ENCODE measurements at places on chromosomes 13 and 19.
A peak's percentile ranks its signal among the peaks of the same experiment; 100 is the strongest.

- DNase-seq = peak; percentile 57
Measured at GRCh38 chr13:99916366-99917103, 55.0 kb downstream of the ZIC5 start.

DNA sequence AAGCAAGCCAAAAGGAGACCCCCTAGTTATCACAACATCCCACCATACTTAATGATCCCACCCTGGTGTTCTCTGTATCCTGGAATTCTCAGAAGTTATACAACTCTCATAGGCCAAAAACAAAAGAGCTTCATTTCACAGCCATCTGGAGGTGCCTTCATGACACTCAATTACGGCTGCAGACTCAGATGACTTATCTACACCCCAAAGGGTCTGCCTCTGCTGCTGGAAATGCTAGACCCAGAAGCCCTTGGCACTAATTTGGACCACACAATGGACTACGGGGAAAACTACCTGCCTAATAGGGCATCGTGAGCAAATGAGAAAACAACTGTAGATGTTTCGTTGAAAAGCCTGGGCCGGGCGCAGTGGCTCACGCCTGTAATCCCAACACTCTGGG, 40.2 kb downstream of the BRD4 start:
- DNase-seq = no peak

- DNase-seq = no peak
Measured at GRCh38 chr13:34816245-34816884, 125.7 kb upstream of the NBEA start.

DNA sequence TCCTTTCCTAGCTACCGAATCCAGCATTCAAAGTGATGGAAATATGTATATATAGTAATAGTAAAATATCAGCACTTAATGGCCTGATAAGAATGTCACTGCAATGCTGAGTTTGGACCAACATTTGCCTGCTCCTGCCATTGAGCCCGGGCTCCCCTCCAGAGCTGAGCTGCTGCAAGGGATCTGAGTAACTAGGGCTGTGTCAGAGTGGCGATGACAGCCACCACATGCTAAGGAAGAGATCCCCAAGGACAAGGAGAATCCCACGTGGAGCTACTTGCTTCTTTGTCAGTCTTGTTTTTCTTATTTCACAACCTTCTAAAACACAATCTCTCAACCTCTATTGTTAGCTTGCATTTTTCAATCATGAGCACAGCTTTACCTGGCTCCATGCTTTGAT, 19.5 kb upstream of the ALOX5AP start:
- no peak for DNase-seq

DNA sequence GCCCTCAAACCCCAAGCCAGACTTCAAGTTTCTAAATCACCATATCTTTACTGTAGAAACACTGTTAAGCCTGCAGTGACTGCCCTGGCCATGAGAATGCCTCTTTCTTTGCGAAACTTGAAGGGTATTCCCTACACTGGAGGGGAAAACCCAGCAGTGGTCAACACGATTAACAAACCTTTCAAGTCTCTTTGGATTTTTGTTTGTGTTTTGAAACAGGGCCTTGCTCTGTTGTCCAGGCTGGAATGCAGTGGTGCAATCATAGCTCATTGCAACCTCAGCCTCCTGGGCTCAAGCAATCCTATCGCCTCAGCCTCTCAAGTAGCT, 17.4 kb upstream of the POMP start:
- DNase-seq = no peak

GRCh38 chr13:35518337-35518946, 42.0 kb upstream of the MAB21L1 start:
- DNase-seq = no peak

DNA sequence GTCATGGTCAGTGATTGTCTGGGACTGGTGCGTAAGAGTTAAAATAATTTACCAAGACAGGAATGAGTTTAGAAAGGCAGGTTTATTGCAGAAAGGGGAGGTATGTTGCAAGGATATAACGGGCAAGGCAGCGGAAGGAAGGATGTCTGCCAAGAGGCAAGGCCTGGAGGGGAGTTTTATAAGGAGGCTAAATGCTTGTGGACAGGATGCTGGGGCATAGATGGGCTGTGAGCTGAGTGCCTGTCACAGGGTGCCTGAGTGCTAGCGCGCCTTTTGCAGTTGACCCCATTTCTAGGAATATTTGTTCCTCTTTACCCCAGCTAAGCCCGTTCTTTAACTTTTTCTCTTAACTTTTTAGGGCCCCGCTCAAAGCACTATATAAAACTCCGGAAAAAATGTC, 58.7 kb downstream of the TEX26 start:
- DNase-seq = no peak

DNA sequence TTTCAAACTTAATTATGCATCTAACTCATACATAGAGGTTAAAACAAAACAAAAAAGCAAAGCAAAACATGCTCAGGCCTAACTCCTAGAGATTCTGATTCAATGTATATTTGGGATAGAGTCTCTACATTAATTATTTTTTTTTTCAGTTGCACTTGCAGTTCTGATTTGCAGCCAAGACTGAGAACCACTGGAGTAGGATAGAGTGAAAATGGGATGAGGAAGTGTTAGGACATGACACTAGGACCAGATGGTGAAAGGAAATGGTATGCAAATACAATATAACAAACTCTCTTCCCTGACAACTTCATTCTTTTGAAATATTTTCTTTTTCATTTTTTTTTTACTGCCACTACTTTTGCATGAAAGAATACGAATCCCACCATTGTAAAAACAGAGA, 1.8 kb downstream of the CCDC122 start:
- no peak for DNase-seq

DNA sequence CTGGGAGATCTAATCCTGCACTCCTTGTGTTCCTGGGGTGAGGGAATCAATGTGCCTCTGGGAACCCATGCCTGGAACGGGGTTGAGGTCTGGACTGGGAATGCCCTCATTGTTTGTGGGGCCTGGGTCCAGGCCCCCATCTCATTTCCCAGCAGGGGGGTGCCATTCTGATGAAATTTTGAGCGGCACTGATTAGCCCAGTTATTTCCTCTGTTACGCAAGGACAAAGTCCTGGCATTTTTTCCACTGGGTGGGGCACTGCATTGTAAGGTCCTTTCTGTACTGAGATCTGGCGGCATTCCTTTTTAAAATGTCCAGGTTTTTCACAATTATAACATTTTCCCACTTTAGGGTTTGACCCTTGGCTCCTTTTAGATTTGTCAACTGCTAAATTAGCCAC, 14.8 kb downstream of the FPR3 start:
- DNase-seq = no peak

GRCh38 chr13:35804901-35805300, 326.3 kb downstream of the DCLK1 start:
- no peak for DNase-seq

GRCh38 chr13:79678100-79678499, 197.1 kb downstream of the NDFIP2 start:
- DNase-seq = no peak

- no peak for DNase-seq
Measured at GRCh38 chr13:49836516-49836915, 44.0 kb upstream of the KPNA3 start.

Data from GM12891 (cell line).